ENCODE measurements at places on chromosomes 16 and 17. TPM values are rescaled to one million over a fixed set of nuclear protein-coding genes. Genes with fewer than 3 reads are reported as not detected.

MT1B gene
- total RNA-seq: 0.89 TPM

- DNase-seq: no peak
These were observed 86.1 kb downstream of the ZFHX3 start for GRCh38 chr16:72961863-72962262.

- DNase-seq: peak; percentile 69
These were observed 248.9 kb downstream of the SLC39A11 start for GRCh38 chr17:72843591-72843990.

WNT9B gene
- total RNA-seq: not detected

DNA sequence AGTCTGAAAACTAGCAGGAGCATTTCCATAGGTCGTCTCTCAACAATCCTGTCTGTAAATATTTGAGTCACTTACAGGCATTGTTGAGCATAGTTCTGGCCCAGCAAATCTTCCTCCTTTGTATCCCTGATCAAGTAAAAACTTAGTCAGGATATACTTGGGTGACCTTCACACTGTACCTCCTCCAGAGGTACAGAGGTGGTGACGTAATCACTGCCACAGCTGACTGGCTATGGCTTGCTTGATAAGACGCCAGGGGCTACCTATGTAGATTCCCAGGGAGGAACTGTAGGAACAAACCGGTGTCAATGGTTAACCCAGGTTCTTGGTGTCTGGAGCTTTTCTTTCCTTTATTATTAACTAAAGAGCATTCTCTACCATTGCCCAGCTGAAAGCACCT, at the start of gene KCNJ16:
TSS of gene KCNJ16 (plus strand) at position 270 of the 400 bp plus-strand sequence. CDS start 56,863 bp downstream, outside the sequence.
- no peak for DNase-seq

ABCC12 gene
- not detected for total RNA-seq

All from HepG2 (cell line).